ENCODE measurements at places on chromosomes 5 and 9.

DNA sequence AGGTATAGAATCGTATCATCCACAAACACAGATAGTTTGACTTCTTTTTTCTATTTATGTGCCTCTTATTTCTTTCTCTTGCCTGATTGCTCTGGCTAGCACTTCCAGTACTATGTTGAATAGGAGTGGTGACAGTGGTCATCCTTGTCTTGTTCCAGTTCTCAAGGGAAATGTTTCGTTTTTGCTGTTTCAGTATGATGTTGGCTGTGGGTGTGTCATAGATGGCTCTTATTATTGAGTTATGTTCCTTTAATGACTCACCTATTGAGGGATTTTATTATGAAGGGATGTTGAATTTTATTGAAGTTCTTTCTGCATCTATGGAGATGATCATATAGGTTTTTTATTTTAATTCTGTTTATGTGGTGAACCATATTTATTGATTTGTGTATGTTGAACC, 70.3 kb downstream of the ENC1 start:
- DNase-seq: peak; percentile 7

GRCh38 chr5:89281766-89282553, 399.0 kb upstream of the MEF2C start:
- DNase-seq: no peak

DNA sequence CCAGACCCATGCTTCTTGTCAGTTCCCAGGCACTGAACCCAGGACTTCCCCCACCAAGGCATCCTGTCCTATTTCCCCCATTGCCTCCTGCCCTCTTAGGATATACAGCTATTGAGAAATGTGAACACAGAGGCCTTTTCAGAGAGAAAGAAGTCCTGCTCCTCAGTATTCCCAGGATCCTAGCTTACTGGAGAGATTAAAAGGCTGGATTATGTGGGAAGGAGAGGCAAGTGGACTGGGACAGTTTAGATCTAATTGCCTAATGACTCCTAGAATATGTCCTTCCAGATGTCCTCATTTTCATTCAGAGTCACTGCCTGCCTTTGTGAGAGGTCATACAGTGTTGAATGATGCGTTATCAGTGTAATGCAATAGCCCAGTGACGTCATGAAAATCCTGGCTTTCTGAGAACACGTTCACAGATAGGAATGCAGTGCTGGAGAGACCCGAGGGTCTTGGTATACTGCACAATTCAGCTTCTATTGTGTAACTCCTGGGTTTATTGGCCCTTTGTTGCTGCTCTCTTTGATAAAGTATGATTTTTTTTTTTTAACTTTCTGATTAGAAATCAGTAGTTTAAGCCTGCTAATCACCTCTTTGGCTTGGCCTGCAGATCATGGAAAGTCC, 26.2 kb downstream of the WWC1 start:
- peak; percentile 99 for DNase-seq

DNA sequence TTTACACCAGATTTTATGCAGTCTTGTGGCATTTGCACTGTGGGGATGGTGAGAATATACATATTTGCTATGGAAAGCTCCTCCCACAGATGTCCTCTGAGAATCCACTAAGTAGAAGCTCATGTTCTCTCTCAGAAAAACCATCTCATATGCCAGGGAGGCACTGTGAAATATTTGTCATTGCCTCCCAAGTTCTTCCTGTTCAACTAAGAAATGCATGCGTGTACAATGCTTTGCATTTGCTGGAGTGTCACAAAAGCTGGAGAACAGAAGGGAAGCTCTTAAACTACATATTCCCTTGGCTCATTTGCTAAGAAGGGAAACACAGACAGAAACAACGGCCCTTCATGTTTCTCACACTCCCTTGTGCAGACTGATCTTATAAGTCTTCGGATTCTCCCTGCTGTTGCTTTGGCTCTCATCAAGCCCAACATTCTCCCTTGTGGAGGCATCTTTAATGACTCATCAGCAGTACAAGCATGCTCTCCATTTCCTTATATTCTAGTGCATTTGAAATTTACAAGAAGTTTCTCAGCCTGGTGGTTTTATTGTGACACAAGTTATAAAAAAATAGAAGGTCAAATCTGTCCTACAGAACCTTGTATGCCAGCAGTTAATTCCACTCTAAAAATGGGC, 220.6 kb downstream of the TRIM36 start:
- no peak for DNase-seq

- DNase-seq: peak; percentile 35
Measured at GRCh38 chr5:36744773-36745589, 131.6 kb upstream of the NIPBL start.

GRCh38 chr9:117869287-117869686, 165.1 kb downstream of the TLR4 start:
- DNase-seq: no peak

DNA sequence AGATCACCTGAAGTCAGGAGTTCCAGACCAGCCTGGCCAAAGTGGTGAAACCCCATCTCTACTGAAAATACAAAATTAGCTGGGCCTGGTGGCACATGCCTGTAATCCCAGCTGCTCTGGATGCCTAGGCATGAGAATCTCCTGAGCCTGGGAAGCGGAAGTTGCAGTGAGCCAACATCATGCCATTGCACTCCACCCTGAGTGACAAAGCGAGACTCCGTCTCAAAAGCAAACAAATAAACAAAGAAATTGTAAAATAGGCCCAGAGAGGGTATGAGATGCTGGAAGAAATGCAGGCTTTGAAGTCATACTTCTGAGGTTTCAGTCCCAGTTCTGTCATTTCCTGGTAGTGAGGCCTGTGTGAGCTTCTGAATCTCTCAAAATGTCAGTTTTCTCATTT, 5.3 kb upstream of the ARHGEF37 start:
- DNase-seq: no peak

DNA sequence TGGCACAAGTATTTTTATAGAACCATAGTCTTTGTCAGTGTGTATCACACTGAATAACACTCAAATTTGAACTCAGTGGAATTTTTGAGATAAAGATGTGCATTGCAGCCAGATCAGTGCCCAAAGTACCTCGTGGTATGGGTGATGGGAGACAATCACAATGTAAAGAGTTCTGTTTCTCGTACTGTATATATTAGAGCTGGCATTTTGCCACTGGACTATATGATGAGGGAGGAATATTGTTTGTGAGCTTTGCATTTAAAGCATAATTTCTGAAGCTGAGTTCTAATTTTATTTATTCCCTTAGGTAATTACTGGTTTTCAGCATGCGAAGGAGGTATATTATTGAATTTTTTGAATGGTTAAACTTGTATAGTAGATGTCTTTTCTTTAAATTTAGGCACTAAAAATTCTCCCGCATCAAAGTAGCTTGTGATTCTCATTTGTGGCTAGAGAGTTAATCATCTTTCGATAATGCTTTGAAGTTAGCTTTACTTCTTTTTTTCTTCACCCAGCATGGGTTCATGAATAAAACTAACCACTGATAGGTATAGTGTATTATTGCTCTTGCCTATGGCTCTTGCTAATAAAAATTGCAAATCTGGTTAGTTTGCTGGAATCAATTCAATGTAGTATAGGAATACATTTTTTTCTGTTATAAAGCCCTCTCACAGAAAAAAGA, 43.1 kb downstream of the PAM start:
- no peak for DNase-seq

DNA sequence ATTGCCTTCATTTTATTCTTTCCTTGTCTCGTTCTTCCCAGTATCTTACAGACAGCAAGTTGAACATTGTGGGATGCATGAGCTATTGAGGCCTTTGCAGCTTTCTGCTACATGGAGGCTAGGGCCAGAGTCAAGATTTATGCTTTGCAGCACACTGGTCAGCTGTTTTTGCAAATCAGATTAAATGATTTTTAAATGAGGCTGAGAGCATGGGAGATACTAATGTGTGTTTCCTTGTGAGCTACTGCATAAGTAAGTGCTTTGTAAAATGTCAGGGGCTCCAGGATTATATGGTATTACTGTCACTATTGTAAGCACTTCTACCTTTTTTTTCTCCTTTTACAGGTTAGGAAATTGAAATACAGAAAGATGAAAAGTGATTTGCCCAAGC, 111.0 kb upstream of the CDKN2B start:
- DNase-seq: no peak

GRCh38 chr9:89204801-89205200, 26.2 kb upstream of the SHC3 start:
- DNase-seq: no peak

DNA sequence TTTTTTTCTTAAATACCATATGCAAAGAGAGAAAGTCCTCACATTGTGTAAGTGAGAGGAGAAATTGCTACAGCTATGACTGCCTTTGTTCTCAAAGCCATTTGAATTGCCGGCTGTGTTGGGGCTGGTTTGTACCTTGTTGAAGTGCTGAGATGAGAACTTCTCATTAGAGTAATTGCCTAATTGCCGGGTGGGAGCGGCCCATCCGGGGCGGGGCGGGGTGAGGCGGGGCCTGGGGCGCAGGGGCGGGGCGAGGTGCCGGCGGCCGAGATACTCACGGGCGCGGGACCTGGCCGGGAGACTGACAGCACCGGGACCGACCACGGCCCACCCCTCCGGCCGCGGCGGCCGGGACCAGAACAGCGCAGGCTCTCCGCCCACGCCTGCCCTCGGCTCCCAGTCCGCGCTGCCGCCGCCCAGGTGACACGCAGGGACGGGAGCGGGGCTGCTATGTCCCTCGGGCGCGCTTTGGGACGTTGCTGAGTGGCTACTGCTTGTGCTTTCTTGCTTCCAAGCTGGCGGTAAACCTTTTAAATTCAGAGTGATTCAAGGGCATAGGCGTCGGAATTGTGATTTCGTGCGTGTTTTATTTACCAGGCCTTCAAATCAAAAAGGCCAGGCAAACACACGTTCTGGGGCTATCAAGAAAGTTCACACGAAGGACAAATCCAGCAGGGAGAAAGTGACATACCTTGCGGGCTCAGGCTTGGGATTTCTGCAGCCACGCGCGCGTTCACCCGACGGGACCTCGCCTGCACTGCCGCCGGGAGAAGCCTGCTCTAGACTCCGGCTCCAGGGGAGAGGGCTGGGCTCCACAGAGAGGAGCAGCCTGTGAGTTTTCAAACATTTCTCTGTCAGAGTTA, 269.1 kb downstream of the FANCC start:
- DNase-seq: peak; percentile 31

DNA sequence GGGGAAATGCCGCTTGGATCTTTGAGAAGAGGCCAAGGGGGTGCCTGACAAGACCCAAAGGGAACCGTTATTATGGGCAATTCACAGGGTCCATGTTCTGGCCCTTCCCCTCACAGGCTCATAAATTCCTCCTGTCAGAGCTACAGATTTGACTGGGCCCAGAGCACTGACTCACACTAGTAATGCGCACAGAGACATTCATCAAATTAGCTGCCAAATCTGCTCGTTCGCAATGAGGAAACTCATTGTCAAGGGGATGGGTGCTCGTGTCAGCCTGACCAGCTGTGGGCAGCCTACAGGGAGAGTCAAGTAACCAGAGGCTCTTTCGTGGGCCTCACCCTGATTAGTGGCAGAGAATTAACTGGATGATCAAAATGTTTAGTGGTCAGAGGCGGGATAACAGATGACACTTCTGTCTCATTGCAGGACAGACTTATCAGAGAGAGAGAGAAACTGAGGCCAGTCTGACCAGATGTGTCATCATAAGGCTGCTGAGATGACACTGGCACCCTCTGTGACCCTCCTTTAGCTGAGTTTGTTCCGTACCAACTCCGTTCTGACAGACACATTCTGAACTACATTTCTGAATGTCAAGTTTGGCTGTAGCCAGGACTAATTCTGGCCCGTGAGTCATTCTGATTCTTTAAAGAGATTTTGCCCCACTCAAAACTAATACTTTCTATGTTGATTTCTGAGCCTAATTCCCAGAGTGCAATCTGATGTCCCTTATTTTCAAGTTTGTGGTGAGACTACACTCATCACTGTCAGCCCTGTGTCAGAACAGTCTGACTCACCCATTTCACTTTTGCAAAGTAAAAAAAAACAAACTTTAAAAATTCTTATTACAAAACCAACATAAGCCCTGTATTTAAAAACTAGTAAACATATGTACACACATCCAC, 377.1 kb downstream of the ACTL7B start:
- DNase-seq: peak; percentile 99

DNA sequence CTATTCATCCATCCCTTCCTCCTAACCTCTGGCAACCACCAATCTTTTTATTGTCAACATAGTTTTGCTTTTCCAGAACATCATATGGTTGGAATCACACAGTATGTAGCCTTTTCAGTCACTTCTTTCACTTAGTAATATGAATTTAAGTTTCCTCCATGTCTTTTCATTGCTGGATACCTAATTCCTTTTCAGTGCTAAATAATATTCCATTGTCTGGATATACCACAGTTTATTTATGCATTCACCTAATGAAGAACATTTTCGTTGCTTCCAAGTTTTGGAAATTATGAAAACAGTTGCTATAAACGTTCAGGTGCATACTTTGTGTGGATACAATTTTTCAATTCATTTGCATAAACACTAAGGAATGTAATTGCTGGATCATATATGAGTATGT, 70.7 kb upstream of the FNIP1 start:
- DNase-seq: no peak

DNA sequence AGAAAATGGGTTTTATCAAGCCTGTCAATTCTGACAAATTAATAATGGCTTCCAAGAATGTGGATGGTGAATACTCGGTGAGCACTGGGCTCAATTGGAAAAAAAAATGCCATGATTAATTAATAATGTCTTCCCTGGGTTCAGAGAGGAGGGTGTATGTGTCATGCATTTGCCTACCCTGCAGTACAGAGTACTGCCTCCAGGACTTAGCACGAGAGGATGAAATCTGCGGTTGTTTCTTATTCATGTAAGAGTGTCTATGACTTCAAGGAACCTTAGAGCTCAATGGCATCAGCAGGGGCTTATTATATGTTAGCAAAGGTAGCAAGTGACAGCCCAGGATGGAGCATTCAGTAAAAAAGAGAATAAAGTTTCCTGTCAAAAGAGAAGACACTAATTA, 132.7 kb downstream of the GRIA1 start:
- DNase-seq: no peak

- no peak for DNase-seq
Measured at GRCh38 chr5:149801307-149801990, 71.3 kb downstream of the PPARGC1B start.

GRCh38 chr5:132751444-132751843, 4.2 kb downstream of the CCNI2 start:
- DNase-seq: peak; percentile 95

DNA sequence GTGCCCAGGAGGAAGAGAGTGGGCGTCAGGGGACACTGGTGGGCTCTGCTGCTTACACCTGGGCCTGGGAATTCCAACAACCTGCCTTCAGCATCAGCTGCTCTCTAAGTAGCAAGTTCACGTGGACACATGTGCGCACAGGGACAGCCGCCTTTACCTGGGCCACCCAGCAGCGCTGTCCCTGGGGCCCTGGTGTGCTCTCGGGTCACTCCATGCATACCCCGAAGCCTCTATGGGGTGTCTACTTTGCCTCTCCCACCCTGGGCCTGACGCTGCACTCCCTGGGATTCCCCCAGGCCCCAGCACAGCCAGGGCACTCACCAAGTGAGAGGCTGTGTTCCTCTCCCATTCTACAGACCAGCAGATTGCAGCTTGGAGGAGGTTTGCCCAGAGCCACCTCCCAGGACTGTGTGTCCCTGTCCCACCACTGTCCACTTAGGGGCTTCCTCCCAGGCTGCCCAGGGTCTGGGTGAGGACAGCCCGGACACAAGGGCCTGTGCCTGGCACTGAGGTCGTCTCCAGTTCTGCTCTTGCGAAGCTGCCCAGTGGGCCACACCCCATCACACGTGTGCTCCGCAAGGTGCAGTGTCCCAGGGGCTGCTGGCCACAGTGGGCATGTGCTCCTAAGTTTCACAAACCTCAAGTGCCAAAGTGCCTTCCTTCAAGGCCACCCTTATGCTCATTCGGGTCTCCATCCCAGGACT, 5.9 kb downstream of the NINJ1 start:
- no peak for DNase-seq

Data from fibroblast of mammary gland (primary cell).